ENCODE measurements at places on chromosomes 3 and 15.

GRCh38 chr15:70650567-70651302, 112.6 kb downstream of the UACA start:
- DNase-seq, result no peak

- DNase-seq, result peak; percentile 87
These were observed 25.7 kb upstream of the GALNT15 start for GRCh38 chr3:16148783-16149182.

- DNase-seq, result peak; percentile 42
These were observed 5.2 kb downstream of the SETD5 start for GRCh38 chr3:9402410-9403228.

GRCh38 chr3:175187586-175187985, 328.5 kb downstream of the NAALADL2 start:
- peak; percentile 38 for DNase-seq

GRCh38 chr15:71052356-71052755, 62.9 kb upstream of the THSD4 start:
- peak; percentile 82 for DNase-seq

GRCh38 chr15:42206406-42206805, 1.7 kb downstream of the VPS39 start:
- no peak for DNase-seq

DNA sequence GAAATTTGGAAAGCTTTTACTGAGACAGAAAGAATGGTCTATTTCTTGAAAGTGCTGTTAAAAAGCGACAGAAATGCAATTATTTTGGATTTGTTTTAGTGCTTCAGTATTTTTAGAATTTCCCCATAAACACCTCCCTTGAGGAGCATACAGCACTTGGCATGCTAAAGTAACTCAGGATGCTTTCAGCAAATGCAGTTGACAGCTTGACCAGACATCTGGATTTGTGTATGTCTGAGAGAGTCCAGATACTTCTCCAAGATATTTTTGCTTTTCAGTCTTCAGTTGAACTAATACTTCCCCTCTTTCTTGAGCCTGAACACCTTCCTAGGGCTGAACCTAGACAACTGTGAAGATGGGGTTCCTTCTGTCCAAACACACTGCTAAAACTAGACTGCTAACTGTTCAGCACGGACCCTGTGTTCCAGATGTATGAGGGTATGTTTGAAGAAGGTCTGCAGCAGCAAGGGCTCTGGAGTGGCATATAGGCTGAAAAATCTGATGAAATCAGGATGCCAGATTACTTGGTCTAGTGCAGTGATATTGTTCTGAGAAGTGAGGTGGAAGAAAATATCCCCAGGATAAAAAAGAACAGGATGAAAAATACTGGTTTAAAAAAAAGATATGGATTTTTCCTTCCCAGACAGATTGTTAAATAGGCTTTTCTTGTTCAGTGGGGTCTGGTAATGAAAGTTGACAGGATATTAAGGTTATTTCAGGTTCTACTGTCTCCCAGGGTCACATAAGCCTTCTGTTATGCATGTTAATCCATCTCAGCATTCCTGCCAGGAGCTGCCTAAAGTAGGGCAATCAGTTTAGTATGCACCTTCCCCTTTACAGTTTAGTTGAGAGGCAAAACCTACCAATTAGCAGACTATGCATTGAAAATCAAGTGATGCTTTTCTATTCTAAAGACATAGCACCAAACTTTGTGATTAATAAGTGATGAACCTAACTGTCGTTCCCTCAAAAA, 516.9 kb upstream of the TBL1XR1 start:
- DNase-seq, result no peak

DNA sequence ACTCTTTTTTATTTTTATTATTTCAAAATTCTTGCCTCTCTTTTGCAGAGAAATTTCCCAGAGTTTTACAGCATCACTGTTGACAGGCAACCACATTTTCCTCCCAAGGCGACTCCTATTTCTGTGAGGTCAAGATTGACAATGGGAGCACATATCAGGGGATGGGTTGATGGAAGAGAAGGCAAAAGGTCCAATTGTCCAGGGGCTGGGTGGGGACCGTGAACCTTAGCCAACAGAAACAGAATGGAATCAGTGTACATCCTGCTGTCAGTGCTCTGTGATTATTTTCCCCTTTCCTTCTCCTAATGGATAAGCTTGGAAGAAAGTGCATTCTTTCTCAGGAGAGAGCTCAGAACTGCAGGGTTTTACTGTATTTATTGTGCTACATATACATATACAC, 42.4 kb downstream of the CNTN6 start:
- DNase-seq, result no peak

- no peak for DNase-seq
These were observed 21.3 kb upstream of the P3H2 start for GRCh38 chr3:190142041-190142440.

DNA sequence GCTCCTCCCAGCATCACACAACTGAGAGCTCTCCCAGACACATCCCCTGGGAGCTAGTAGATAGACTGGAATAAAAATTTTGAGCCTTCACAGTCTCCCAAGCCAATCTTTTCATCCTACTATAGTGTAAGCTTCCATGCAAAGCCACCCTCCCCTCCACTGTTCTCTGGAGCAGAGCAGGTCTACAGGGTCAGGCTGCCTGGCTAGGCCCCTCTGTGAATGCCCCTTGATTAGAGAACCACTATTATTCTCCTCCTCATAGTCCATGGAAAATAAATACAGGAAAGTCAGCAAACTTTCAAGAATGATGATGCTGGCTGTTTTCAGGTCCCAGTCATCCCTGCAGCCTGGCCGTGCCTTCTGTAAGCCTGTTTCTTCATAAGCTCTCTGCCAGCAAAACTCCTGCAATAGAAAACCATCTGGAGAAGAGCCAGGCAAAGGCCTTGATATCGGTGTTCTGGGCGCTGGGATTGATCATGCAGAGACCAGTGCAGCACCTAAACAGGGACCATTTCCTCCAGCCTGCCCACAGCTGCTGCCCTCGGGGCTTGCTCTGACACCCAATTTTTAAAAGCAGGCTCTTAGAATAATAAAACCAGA, 51.7 kb downstream of the CRYGS start:
- no peak for DNase-seq

DNA sequence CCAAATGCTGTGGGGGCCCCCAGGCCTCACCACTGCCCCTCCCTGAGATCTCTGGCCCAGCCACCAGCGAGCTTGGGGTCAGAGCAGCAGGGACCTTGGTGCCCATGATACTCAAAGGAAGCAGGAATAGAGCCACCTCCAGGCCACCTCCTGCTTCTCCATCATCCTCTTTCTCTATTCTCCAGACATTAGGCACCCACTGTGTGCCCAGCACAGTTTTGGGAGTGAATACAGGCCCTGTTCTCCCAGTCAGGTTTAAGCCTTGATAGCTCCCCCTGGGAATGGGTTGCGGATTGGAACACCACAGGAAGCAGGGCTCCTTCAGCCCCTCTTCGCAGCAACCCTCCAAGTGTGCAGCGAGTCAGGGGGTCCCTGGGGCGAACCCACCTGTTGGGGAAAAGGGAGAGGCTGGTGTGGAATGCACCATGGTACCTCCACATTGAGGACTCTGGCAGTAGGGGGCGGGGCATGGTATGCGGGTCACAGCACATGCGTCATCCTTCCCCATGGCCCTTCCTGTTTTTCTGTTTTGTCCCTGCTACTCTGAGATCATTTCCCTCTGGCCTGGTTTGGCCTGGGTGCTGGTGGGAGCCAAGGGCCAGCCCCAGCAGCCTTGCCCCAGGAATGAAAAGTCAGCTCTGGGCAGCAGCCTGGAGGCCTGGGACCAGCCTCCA, 14.2 kb upstream of the SEMA3B start:
- DNase-seq, result no peak

- DNase-seq, result no peak
These were observed 40.5 kb downstream of the SOX2 start for GRCh38 chr3:181752202-181752671.

- DNase-seq, result no peak
These were observed 85.1 kb upstream of the C2CD4B start for GRCh38 chr15:62250186-62250585.

DNA sequence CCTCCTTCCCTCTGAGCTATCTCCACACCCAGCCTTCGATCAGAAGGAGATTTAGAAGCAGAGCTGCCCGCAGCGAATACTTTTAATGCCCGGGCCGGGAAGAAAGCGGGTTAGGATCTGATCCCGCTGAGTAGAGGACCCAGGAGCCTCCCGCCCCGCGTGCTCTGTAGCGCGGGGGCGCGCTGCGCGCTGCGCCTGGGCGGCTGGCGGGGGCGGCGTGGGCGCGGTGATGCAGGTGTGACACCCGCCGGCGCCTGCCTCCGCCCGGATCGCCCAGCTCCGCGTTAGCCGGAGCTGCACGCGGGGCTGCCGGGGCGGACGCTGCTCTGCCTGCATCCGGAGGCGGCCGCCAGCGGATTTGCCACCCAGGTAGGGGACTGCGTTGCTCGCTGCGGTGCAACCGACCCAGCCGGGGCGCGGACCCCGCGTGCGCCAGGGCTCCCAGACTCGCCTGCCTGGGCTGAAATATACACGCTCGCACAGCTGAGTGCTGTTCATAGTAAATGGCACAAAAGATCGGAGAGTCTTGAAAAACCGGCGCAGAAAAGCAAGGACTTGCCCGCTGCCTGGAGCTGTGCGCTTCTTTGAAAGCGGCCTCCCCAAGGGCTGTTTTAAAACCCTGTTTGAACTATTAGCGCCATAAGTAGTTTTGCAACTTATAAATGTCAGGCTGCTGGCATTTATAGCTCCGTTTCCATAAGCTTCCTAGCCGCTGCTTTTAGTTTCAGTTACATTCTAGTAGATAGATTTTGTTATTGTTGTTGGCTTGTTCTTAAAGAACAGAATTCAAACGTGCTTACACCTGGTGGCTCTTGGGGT, at the start of gene SV2B:
Gene SV2B, plus strand, starts transcription at position 263 of the 819 bp plus-strand sequence. CDS start 126,007 bp downstream, outside the sequence.
- DNase-seq, result peak; percentile 3

GRCh38 chr15:73944161-73945129, 18.2 kb downstream of the LOXL1 start:
- DNase-seq, result no peak

GRCh38 chr15:78108300-78109084, 16.1 kb downstream of the SH2D7 start:
- peak; percentile 83 for DNase-seq

GRCh38 chr3:50372349-50372748, 13.0 kb upstream of the TMEM115 start:
- DNase-seq, result no peak

DNA sequence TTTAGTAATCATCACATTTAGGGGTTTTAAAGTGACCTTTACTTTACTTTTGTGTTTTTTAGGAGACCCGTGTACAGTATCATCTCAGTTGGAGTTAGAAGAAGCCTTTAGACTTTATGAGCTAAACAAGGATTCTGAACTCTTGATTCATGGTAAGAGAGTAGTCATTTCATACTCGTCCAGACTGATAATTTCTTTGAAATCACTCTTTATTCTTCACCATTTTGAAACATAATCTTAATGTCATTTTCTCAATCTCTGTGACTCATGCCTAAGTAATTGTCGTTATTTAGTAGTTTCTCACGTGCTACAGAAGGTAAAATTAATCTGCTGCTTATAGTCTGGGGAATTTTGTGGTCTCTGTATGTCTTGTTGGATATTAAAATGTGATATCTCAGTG, 37.7 kb downstream of the PRKCI start:
- peak; percentile 4 for DNase-seq

GRCh38 chr3:102189541-102189940, 245.3 kb upstream of the ZPLD1 start:
- DNase-seq, result no peak

- no peak for DNase-seq
These were observed 51.8 kb downstream of the LMCD1 start for GRCh38 chr3:8553405-8553804.

DNA sequence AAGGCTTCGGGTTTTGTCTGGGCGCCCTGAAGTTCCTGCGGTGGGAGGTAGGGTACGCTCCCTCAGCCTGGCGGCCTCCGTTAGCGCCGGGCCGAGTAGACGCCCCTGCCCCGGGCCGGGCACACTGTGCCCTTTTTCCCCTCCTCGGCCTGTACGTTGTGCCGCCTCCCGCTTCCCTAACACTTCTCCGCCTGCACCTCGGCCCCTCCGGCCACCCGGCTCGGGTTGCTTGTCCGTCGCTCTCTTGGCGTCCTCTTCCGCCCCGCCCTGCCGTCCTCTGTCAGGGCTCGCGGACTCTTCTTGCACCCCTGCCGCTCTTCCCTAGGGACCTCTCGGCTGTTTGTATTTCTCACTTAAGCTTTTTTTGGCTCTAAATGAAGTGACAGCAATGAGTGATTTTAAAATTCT, 384 bp downstream of the KNL1 start:
- DNase-seq, result peak; percentile 54

- DNase-seq, result no peak
These were observed 73.0 kb upstream of the GLCE start for GRCh38 chr15:69087366-69087976.

- peak; percentile 87 for DNase-seq
These were observed 27.9 kb upstream of the TGFBR2 start for GRCh38 chr3:30578479-30578878.

DNA sequence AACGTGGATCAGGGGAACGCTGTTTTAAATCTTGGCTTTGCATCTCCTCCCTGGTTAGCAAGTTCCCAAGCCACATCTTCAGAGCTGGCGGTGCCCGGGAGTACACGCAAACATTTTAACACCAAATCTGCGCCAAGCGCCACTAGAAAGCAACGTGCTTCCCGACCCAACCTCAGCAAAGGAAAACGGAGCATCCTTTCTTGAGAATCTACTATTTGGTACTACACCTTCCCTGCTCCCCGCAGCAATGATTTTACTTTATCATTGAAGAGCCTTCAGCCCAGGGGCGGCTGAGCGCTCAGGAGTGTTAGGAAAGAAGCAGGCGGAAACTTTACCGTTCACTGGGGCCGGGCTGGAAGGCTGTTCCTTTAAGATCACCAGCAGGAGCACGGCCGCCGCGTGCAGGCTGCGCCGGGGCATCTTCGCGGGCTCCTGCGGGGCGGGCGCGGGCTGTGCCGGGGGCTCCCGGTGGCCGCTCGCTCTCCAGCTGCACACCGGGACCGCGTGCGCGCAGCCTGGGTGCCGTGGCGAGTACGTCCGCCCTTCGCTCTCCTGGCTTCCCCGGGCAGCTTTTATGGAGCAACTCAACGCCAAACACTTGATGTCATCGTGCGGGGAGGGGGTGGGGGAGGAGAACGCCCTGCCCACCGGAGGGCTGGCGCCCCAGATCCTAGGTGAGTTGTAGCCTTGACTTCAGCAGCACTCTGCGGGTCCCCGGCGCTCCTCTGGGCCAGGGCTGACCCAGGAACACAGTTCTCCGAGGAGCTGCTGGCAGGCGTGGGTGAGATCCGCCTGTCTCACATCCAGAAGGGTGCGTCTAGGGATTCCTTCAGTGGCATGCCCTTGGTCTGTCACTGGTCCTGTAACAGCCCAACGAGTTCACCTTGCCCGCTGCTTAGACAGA, at the start of gene CA12:
Gene CA12, minus strand, starts transcription at position 546 of the 904 bp plus-strand sequence. Its CDS starts 126 bp downstream, at position 420.
- DNase-seq, result peak; percentile 74

- DNase-seq, result no peak
These were observed 56.3 kb upstream of the CHD2 start for GRCh38 chr15:92843814-92844213.

DNA sequence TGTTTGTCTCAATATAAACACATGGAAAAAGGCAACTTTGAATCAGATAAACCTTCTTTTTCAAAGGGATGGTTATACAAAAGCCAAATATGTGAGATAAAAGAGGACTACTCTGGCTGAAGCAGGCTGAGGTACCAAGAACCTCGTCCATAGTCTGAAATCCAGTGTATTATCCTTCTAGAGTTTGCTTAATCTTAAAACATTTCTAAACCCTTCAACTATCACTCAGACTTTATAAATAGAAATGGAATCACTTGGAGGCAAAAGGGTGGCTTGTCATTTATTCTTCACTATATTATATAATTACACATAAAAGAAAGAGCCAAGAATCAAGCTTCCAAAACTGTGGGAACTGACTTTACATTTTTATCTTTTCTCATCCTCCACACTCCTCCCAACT, 303.6 kb downstream of the PLCL2 start:
- no peak for DNase-seq

- DNase-seq, result no peak
These were observed 43.9 kb downstream of the CCNL1 start for GRCh38 chr3:157116017-157116416.

- peak; percentile 85 for DNase-seq
These were observed 522 bp downstream of the PDZRN3 start for GRCh38 chr3:73624017-73624820.

All from fibroblast of skin of right biceps (primary cell).